ENCODE measurements at places on chromosomes 13 and 19.

GRCh38 chr13:113337556-113337955 lies 26.4 kb downstream of the GRTP1 start:
- no peak for DNase-seq

GRCh38 chr13:113794086-113794485 lies 35.1 kb downstream of the TMEM255B start:
- DNase-seq, result no peak

DNA sequence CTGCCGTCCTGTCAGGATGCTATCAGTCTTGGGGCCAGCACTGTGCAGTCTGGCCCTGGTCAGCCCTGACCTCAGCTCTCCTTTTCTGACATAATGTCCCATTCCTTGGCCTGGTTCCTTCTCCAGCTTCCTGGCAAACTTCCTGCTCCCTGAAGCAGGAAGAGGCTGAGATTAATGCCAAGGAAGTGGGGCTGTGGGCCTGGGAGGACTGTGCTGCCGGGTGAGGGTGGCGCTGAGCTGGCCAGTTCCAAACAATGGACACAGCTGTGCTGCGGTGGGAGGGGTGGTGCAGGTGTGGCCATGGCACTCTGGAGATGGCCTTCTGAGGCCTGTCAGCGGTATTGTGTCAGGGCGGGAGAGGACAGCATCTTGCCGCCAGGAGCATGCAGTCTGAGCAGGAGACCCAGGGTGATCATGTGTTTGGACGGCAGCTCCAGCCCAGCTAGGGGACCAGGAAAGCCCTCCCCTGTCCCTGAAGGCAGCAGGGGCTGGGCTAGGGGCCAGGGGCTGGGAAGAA lies 30.9 kb downstream of the TUBA3C start:
- no peak for DNase-seq

- DNase-seq, result no peak
These were observed 11.7 kb upstream of the CASP14 start for GRCh38 chr19:15037586-15037985.

DNA sequence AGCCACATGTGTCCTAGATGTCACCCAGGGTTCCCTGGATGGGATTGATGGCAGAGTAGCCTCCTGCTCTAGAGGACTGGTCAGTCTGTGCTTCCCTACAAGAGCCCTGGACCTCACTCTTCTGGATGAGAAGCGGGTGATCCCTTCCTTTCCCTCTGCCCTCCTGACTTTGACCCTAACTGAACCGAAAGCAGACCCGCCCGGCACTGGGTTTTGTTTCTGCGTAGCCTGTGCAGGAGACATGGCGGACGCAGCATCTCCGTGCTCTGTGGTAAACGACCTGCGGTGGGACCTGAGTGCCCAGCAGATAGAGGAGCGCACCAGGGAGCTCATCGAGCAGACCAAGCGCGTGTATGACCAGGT lies 4.9 kb downstream of the THOP1 start:
- no peak for DNase-seq

GRCh38 chr13:79395881-79396280 lies 10.2 kb downstream of the RBM26 start:
- DNase-seq, result no peak

DNA sequence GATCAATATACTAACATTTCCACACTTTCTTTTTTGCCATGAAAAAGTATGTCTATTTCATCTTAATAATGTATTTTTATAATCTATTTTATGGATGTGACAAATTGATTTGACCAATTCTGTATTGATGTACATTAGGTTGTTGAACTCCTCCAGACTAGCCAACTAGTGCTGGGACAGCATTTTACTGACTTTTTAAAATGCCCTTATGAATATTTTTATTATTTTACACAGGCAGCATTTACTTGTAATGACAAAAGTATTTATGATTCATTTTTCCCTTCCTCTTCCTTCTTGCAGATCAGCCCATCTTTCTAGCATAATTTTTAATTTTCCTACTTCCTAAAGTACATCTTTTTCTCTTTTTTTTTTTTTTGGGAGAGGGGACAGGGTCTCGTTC lies 918 bp upstream of the FUZ start:
- DNase-seq, result no peak

- DNase-seq, result peak; percentile 70
These were observed 20.5 kb upstream of the STRN4 start for GRCh38 chr19:46766569-46767317.

GRCh38 chr19:50432221-50433028 lies at the start of gene MYBPC2:
Gene MYBPC2 (plus strand): TSS chr19:50432892. CDS start chr19:50432954, 62 bp downstream.
- no peak for DNase-seq

DNA sequence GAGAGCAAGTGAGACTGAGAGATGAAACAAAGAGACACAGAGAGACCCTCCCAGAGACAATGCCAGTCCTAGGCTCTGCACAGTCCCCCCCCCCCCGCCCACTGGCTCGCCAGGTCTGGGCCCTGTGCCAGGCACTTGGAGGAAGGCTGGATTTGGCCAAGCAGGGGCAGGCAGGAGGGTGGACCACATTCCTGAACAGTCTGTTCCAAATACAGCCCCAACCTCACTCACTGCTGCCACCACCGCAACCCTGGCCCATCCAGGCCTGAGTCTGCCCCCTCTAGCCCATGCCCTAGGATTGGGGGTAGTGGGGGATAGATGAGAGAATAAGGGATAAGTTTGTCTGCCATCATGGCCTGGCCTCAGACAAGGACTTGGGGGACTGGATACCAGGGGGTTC lies 19.0 kb downstream of the CYP2F1 start:
- no peak for DNase-seq

- DNase-seq, result peak; percentile 82
These were observed 6.0 kb downstream of the SPRED3 start for GRCh38 chr19:38394488-38394887.

GRCh38 chr13:43786766-43787517 lies at the start of gene ENOX1:
Gene ENOX1 (minus strand): TSS chr13:43786972.
- peak; percentile 31 for DNase-seq

- no peak for DNase-seq
These were observed 3.6 kb downstream of the CCDC124 start for GRCh38 chr19:17936379-17936778.

- DNase-seq, result no peak
These were observed 101.7 kb downstream of the TNFRSF19 start for GRCh38 chr13:23671897-23672296.
